ENCODE measurements at places on chromosomes 16 and 17.

GRCh38 chr16:74034862-74035261 is 261.8 kb upstream of the PSMD7 start:
- DNase-seq: no peak

GRCh38 chr16:17109413-17109812 is 361.3 kb downstream of the XYLT1 start:
- no peak for DNase-seq

DNA sequence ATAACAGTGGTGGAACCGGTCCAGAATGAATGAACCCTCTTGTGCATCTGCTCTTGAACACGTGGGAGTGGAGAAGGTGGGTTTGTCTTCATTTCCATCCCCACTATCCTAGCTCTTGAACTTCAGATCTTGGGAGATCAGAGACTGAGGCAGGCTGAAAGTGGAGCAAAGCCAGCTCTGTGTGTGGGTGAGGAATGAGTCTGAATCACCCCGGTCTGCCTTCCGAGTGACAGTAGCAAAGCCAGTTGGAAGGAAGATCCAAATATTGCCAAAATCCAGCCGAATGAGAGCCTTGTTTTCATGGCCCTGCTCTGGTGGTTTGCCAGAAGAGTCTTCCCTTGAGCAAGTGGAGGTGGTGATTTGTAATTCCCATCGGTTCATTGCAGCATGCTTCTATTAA is 29.0 kb upstream of the ASIC2 start:
- no peak for DNase-seq

GRCh38 chr17:56681561-56682266 is 88.2 kb downstream of the NOG start:
- no peak for DNase-seq

- no peak for DNase-seq
These were observed 50.7 kb upstream of the RPL38 start for GRCh38 chr17:74152591-74153455.

DNA sequence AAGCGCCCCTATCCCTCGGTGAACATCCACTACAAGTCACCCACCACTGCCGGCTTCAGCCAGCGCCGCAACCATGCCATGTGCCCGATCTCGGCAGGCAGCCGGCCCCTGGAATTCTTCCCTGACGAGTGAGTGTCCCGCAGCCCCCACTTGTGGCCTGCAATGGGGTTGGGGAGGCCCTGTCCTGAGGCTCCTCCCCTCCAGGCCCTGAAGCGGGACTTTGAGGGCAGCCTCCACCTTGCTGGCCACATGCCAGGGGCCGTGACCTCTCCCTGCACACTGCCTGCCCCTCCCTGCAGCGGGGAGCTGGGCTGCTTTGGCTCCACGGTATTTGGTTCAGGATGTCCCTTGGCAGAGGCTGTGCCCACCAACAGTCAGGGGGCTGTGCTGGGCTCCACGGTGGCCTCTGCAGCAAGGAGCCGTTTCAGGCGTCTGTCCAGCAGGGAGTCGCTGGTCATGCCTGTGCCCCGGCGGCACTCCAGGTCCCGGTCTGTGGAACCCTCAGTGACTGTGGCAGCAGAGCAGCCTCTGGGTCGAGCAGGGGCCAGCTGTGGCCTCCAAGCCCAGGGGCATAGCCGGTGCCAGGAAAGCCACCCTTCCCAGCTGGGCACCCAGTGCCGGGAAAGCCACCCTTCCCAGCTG is 8.3 kb downstream of the NME3 start:
- DNase-seq: no peak

GRCh38 chr17:69434164-69434579 is 19.7 kb downstream of the MAP2K6 start:
- DNase-seq: no peak

DNA sequence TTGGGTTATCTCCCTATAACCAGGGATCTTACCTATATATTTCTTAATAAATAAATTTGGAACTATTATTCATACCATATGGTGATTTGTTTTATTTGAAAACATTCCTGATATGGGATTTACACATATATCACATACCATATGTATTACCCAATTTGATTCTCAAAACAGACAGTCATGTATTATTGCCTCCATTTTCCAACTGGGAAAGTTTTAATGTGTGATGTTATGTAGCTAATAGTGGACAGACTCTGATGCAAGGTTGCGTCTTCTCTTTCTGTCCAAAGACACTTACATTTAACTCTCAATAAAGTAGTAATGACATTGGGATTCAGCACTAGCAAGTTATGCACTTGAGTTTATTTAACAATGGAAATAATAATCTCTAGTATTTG is 1.1 kb downstream of the KRTAP9-9 start:
- no peak for DNase-seq

GRCh38 chr17:35002876-35003551 is 22.7 kb downstream of the LIG3 start:
- DNase-seq: no peak

- DNase-seq: no peak
These were observed 11.5 kb upstream of the SRCIN1 start for GRCh38 chr17:38617074-38617860.

DNA sequence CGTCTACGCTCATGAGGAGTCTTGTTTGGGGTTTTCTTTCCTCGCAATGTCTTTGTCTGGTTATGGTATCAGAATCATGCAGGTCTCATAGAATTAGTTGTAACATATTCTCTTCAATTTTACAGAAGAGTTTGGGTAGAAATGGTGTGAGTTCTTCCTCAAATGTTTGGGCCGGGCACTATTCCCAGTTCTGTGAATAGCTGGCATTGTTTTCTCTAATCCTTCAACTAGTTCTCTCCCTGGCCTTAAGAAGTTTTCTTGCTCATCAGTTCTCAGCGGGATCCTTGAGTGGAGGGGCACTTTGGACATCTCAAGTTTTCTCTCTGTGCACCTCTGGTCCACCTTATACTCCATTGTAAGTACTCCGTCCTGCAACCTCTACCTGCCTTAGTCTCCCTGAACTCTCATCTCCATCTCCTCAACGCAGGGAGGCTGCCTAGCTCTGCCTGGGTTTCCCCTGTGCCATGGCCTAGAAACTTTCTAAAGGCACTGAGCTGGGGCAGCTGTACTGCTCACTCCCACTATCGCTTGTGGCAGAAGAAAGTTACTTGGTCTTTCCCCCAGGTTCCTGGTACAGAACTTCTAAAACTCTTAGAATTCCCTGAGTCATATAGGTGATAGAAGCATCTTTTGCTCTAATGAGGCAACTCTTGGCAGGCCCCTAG is 16.9 kb downstream of the NSMCE1 start:
- no peak for DNase-seq

DNA sequence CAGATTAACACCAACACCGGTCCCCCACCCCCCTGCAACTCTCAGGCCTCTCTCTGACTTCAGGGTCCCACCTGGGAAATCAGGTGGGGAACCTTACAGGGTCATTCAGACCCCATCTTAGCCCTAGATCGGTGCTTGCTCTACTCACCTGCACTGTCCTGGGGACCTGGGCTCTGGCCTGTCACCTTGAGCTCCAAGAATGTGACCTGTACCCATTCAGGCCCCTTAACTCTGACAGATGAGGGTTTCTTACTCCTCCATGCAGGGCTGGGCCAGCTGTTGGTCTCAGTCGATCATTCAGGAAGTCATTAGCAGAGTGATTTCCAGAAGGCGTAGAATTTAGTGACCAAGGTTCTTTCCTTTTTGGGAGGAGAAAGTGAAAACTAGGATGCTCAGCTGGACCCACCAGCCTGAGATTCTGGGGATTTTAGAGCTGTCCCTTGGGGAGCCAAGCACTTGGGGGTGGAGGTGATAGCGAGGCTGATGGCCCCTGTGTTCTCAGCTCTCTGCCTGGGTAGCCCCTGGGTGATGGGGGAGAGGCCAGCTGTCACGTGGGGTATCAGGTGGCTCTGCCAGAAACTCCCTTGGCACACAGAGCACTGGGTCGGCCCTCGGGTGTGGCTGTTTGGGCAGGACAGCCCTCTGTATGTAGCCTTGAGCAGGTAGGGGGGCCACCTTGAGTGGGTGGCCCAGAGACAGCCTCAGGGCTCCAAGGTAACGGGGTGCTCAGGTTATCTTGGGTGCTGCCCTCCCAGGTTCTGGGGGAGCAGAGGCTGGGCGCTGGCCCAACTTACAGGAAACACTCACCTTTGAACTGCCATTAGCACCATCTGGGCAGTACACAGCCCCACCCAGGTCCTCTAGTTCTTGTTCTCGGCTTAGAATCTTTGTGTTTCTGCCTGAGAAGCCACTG is 724 bp downstream of the MVP start:
- no peak for DNase-seq
